ENCODE measurements at places on chromosomes 2 and 18.
A peak's percentile ranks its signal among the peaks of the same experiment; 100 is the strongest.

DNA sequence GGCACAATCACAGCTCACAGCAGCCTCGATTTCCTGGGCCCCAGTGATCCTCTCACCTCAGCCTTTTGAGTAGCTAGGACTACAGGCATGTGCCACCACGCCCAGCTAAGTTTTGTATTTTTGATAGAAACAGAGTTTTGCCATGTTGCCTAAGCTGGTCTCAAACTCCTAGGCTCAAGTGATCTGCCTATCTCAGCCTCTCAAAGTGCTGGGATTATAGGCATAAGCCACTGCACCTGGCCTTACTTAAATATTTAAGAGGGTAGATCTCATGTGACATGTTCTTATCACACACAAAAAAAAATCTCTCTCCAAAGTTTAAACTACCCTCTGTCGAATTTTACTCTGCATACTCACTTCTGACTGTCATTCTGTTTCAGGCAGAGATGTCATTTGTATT lies 75.4 kb upstream of the CHRNA1 start:
- no peak for DNase-seq

DNA sequence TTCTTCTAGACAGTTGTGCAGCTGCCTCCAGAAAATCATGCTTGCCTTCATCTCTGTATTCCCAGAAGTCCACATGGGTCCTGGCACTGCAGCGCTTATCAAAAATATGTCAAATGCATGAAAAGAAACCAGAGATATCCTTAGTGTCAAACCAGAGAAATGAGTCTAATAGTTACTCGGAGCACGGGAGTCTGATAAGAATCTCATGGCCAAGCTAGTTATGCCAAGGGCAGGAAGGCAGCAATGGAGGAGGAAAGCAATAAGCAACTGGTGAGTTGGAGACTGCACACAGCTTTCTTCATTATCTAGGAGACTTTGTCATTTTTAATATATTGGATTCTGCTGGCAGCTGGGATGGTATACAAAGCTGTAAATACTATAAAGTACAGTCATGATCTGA lies 38.6 kb downstream of the TRIB2 start:
- no peak for DNase-seq

GRCh38 chr2:239283961-239284795 lies 116.6 kb downstream of the HDAC4 start:
- no peak for DNase-seq

DNA sequence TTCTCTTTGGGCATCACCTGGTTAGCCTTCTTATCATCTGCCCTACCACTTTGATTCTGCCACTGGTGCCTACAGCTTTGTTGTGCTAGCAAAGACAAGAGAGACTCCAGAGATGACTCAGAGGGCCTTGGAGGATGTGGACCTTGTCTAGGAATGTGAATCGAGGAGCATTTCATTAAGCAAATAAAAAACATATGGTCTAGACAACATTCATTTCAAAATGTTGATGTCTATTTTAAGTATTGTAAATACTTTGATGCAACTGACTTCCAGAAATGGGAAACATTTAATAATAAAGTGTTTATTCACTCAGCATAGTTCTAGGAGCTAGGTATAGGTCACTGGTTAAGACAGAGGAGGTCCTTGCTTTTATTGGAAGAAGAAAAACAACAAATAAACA lies 195.5 kb downstream of the CDCA7 start:
- no peak for DNase-seq

DNA sequence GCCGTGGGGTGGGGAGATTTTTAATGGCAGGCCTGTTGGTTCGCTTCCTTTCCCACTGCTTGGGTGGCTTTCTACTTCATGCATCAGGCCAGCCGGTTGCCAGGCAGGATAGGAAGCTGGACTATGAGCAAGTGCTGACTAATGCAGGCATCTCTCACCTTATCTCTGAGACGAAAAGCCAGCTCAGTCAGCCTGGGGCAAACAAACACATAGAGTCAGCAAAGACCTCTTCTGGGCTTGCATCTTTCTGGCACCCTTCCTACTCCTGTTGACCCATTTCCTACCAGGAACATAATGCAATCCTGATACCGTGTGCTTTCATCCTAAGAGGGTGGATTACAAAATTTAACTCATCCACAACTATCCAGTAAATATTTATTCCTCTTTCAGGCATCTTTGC lies 416.6 kb upstream of the MEX3C start:
- no peak for DNase-seq

DNA sequence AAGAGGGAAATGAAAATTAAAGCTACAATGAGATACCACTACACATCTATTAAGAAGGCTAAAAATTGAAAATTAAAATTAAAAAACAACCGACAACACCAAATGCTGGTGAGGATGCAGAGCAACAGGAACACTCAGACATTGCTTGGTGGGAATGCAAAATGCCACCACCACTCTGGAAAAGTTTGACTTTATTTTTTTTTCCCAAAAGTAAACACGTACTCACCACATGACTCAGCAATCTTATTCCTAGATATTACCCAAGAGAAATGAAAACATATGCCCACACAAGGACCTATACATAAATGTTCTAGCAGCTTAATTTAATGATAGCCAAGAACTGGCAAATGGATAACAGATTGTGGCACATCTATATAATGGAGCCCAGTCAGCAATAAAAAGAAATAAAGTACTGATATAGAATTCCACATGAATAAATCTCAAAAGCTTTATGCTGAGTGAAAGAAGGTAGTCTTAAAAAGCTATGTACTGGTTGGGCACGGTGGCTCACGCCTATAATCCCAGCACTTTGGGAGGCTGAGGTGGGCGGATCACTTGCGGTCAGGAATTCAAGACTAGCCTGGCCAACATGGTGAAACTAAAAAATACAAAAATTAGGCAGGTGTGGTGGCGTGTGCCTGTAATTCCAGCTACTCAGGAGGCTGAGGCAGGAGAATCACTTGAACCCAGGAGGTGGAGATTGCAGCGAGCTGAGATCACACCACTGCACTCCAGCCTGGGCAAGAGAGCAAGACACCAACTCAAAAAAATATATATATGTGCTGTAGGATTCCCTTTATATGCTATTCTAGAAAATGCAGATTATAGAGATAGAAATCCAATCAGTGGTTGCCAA lies 4.2 kb upstream of the PROC start:
- no peak for DNase-seq

- no peak for DNase-seq
Measured at GRCh38 chr2:42999856-43000241, 207.5 kb upstream of the HAAO start.

- no peak for DNase-seq
Measured at GRCh38 chr2:100809506-100809905, 10.4 kb upstream of the NPAS2 start.

DNA sequence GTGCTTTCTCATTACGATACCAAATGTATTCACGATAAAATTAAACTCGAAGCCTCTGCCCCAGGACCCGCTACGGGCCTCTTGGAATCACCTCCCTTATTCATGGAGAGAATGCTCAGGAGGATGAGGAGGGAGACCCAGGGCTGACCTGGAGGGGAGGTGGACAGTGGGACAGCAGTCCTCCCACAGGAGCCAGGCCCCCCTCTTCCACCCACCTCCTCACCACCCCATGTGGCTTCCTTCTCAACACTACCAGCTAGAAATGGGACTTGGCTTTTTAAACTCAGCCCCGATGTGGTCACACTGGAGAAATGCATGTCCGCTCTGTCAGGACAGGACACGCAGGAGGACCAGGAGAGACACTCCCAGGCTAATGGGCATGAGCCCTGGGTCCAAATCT lies 147.9 kb upstream of the ID2 start:
- DNase-seq = no peak

GRCh38 chr2:231890896-231891513 lies 35.2 kb downstream of the NPPC start:
- no peak for DNase-seq

DNA sequence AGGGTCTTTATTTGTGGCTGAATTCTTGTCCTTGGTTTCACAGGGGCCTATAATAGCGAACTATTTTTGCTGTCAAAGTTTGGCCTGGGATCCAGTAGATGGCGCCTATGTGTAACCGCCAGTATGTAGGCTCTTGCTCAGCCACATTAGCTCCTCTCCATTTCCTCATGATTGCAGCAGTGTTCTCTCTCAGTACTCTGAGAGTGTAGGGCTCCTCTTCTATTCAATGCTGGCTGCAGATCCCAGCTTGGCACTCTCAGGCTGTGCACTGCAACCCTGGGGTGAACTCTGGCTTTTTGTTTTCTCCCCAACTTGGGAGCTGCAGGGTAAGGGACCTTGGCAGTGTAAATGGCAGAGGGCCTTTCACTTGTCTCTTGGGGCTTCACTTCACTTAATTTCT lies 344.6 kb upstream of the CHAC2 start:
- DNase-seq = no peak

DNA sequence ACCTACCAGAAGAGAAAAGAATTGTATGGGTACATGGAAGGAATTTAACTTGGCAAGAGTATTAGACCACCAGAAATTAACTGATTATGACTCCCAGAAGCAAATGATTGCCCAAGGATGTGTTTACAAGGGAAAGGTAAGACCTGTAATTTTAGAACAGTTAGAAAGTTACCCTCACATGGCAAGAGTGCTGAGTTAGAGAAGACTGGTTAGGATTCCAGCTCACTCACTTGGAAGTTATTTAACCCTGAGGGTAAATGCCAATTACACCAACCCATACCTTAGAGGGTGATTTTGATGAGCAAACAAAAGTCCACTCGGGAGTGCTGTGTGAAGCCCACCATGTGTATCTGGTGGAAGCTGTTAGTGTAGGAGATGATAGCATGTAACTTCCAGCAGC lies 170.2 kb downstream of the TPGS2 start:
- DNase-seq = no peak

DNA sequence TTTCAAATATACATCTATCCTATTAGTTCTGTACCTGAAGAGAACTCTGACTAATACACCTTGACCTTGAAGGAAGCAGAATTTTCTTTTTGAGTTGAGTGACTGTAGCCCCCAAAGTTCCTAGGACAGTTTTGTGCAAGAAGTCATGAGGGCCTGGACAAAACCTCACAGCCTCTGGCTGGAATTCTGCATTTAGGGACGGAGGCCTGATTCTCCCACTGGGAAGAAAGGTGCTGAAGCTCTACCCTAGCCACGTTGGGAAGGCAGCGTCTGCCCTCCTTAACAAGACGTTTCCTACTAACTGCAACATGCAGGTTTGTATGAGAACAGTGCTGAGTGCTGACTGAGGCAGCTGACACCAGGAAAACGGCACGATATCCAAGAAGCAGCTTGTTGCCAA lies 74.4 kb upstream of the ZCCHC2 start:
- no peak for DNase-seq

DNA sequence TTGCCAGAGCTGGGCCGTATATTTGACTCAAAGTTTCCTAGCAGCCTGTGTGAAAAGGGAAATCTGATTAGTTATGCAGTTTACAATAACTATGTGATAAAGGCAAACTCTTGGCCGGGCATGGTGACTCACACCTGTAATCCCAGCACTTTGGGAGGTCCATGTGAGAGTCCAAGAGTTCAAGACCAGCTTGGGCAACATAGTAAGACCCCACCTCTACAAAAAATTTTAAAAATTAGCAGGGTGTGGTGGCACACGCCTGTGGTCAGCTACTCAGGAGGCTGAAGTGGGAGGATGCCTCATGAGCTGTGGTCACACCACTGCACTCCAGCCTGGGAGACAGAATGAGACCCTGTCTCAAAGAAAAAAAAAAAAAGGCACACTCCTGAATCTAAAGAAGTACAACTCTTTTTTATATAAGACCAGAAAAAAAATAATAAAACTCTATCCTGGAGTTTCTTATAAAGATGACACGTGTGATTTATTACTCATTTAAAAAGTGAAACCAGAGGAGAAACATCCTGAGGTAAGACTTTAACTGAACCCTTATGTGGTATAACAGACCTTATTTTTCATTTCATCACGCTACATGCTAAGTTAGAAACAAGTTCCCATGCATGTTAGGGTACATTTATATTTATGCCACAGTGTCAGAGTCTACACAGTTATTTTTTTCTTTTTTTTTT lies 32.6 kb upstream of the KCMF1 start:
- DNase-seq = peak; percentile 27
